SW480 (cell line): ENCODE measurements at places on chromosomes 6 and 20.

DNA sequence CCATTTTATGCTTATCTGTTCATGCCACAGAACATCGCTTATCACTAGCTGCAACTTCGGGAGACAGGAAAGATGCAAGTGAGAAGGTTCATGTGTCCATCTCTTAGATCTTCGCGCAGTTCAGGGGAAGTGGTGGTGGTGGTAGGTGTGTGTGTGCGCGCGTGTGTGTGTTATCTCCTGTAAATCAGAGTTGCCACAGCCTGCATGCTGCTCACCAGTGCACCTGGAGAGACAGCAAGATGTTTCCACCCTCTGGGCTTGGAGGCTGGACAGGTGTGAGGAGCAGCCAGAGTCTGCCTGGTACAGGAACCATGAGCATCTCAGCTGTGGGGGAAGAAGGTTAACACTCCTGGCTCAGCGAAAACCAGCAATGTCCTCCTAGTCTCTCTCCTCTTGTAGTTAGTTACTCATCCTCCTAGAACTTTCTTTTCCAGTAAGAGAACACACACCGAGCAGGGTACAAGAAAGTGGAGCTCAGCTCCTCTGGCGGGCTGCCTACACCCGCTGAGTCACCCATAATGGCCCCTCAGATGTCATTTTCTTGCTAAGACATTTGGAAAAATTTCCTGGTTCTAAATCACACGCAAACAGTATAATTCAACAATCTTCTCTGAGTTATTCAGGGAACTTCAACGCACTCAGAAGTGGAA lies 5.1 kb upstream of the TUBB1 start:
- no peak for DNase-seq

GRCh38 chr20:45834797-45835161 lies 1.2 kb downstream of the SNX21 start:
- DNase-seq = no peak

GRCh38 chr6:17101422-17102257 lies at the start of gene STMND1:
TSS of gene STMND1 (plus strand) at chr6:17102050. CDS start at chr6:17102258, 208 bp downstream.
- DNase-seq = peak; percentile 72

DNA sequence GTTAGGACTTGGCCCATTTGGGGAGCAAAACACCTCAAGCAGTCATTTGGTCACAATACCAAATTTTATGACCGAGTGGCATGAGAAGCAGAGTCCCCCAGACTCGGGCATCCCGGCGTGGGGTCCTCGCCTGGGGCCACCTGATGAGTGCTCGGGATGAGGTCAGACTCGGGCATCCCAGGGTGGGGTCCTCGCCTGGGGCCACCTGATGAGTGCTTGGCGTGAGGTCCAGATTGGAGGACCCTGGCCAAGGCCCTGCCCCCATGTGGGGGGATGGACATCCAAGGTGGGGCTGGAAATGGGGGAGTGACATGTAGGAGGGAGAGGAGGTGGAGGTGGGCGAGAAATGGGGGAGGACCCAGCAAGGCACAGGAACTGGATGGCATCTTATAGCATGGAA lies 56.1 kb upstream of the CST7 start:
- no peak for DNase-seq

- DNase-seq = no peak
Observed at GRCh38 chr20:58313396-58313795, 3.9 kb downstream of the RAB22A start.

DNA sequence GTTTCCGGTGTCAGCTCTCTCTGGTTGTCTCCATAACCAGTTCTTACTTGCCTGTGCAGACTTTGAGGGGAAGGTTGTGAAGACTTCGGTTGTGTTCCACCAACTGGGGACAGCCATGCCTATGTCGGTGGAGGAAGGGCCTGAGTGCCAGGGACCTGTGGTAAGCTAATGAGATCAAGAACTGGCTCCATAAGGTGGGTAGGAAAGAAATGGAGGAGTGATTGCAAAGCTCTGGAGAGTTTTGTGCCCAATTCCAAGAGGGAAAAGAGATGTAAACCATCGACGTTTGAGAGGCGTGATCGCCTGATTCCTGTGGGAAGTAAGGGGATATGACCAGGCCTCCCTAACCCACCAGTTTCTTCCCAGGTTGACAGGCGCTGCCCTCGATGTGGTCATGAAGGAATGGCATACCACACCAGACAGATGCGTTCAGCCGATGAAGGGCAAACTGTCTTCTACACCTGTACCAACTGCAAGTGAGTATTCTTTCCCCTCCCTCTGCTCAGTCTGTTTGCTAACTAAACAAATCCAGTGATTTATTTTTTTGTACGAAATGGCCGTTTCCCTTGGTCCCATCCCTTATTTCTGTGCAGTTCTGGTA lies 893 bp downstream of the POLR1H start:
- peak; percentile 49 for DNase-seq

DNA sequence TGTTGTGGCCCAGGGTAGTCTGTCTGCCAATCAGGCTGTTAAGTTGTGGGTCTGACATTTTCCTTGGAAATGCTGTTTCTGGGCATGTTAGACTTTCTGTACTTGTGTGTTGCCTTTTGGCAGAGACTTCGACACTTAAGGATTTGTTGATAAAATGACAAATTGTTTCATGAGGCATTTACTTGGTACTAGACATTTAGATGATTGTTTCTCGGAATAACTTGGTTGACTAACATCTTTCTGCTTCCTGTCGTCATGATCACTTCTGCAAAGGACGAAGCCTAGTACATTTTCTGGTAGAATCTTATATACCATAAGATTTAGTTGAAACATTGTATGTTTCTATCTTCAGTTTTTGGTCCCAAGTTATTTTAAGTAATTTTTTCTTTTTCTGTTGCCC lies 34.1 kb downstream of the UTRN start:
- DNase-seq = no peak

GRCh38 chr6:36441307-36441894 lies 1.3 kb downstream of the PXT1 start:
- peak; percentile 96 for DNase-seq

- DNase-seq = no peak
Observed at GRCh38 chr6:7914311-7914710, 3.7 kb upstream of the TXNDC5 start.

- DNase-seq = peak; percentile 28
Observed at GRCh38 chr6:445571-446417, 54.2 kb downstream of the IRF4 start.

DNA sequence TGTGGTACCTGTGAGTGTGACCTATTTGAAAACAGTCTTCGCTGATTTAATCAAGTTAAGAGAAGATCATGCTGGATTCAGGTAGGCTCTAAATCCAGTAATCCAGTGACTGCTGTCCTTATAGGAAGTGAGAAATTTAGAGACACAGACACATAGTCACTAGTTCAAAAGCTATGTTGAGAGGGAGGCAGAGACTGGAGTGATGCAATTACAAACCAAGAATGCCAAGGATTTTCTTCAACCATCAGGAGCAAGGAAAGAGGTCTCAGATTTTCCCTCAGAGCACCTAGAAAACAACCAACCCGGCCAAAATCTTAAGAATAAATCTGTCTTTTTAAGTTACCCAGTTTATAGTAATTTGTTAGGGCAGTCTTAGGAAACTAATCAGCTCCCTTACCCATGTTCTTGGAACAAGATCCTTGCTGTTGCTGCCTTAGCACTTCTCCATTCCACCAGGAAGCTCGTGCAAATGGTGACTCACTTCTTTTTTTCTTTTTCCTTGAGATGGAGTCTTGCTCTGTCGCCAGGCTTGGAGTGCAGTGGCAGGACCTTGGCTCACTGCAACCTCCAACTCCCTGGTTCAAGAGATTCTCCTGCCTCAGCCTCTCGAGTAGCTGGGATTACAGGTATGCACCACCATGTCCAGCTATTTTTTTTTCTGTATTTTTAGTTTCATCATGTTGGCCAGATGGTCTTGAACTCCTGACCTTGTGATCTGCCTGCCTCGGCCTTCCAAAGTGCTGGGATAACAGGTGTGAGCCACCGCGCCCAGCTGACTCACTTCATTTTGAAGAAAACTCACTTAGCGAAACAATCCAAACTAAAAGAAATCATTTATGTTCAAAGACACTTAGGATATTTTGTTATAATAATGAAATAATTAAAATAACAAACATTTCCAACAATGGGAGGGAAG lies 34.4 kb upstream of the ZNF184 start:
- DNase-seq = no peak

DNA sequence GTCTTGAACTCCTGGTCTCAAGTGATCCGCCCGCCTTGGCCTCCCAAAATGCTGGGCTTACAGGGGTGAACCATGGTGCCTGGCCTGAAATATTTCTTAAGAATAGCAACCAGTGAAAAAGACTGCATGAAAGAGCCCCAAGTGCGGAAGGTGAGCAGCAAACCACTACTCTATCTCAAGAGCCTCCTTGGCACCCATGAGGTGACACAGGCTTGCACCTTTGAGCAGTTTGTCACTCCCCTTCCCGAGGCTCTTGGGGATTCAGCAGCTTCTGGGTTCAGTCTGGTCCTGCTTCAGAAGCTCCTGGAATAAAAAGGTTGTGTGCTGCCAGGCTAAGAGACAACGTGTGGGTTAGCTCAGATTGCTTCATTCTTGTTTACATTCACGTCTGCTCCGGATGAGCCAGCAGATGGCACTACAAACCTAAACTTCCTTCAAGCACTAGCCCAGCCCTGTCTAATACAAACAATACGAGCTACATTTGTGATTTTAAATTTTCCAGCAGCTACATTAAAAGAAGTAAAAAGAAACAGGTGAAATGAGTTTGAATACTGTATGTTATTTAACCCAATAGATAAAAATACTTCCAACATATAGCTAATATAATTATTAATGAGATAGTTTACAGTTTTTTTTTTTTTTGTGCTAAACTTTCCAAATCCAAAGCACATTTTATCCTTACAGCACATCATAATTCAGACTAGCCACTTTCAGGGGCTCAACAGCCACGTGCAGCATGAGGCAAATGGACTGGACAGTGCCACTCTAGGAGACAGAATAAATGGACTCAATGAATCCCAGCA lies 46.2 kb downstream of the GJA10 start:
- peak; percentile 68 for DNase-seq

DNA sequence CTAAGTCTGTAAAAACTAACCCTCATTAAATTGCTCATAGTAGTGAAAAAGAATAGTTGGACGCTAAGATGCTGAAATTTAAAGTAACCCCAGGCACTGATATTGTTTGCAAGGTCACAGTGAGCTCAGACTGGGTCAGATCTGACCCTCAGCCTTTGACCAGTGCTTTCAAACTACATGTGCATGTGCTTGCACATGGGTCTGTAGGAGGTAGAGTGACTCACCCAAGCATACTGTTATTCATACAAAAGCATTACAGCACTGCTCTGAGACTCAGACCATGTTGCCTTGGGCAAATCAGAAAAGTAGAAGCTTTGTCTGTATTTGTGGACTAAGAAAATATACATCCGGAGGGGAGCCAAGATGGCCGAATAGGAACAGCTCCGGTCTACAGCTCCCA lies 326.4 kb upstream of the MARCKS start:
- DNase-seq = peak; percentile 18

- no peak for DNase-seq
Observed at GRCh38 chr6:40336940-40337760, 250.0 kb downstream of the LRFN2 start.

DNA sequence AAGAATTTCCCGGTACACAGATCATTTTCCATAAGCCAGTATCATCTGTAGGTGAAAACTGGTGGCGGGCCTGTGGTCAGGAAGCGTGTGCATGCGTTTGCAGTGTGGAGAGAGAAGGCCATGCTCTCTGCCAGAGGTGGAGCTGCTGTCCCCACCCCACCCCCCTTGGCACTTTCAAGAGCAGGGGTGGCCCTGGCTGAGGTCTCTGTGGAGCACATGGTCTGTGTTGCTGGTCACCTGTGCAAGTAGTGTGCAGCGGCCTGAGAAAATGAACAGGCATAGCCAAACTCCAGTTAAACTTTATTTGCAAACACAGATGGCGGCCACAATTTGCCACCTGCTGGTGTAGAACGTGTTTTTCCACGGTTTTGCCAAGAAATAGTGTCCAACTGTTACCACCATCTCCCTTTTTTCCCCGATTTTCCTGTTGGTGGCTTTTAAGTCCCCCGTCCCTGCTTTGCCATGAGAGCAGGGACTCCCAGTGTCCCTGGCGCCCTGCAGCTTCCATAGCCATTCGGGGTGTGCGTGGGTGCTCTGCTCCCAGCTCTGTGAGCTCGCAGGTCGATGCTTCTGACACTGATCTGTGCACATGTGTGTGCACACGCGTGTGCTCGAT lies 2.5 kb downstream of the ADRM1 start:
- peak; percentile 66 for DNase-seq

- no peak for DNase-seq
Observed at GRCh38 chr6:163662604-163663225, 248.2 kb downstream of the QKI start.

- DNase-seq = no peak
Observed at GRCh38 chr6:129980821-129981220, 37.6 kb upstream of the L3MBTL3 start.

GRCh38 chr6:75333676-75334200 lies 49.1 kb upstream of the TMEM30A start:
- DNase-seq = no peak

DNA sequence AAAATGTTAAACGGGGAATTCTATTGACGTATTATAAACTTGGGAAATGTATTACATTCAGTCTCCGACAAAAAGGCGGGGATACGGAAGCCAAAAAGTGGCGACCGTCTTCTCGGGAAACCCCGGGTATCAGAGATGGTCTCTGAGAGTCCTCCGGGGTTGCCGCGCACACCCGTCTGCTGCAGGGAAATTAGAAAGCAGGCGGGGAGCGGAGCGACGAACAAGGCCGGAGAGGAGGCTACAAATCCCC lies 1.5 kb downstream of the SALL4 start:
- DNase-seq = peak; percentile 22

DNA sequence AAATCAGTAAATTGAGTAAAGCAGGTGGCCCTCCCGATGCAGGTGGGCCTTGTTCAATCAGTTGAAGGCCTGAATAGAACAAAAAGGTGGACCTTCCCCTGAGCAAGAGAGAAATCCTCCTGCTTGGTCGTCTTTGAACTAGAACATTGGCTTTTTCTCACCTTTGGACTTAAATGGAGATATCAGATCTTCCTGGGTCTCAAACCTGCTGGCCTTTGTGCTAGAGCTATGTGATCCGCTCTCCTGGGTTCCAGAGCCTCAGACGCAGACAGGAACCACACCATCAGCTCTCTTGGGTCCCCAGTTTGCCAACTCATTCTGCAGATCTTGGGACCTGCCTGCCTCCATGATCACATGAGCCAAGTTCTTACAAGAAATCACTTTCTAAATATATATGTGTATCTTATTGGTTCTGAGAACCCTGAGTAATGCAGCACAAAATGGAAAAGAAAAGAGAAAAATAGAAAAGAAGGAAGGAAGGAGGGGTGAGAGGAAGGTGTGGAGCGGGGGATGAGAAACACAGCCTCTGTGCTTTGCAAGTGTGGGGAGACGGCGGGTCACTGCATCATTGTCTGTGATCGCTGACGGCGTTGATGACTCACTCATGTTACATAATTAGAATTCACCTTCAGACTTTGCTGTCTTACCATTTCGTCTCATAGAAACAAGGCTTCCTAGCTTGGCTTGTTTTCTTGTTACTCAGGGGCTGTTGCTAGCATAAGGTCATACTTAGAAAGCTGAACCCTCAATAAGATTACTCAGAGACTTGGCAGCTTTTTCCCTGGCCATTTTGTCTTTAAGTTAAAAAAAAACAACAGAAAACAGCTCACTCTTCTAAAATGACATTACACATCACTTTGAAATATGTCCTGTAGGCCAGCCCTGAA lies 85.7 kb upstream of the NEDD9 start:
- DNase-seq = peak; percentile 68
